NCI-H1092 (cell line): ENCODE measurements at places on chromosomes 2 and 18.

DNA sequence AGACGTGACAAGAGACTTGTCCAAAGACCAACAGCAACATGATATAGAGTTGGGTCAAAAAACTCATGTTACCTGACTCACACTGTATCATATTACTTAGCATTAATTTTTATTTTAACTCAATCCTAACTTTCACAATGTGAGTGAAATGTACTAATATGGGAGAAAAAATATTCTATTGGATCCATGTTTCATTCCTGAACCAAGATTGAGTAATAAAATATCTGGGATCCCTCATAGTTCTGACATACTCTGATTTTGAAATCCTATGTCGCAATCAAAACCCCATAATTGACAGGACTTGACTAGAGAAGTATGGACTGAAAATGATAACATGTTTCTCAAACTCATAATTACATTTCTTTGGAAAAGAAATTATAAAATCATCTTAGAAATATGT, 190.4 kb downstream of the RIT2 start:
- no peak for DNase-seq

GRCh38 chr2:119981896-119982295, 31.0 kb upstream of the EPB41L5 start:
- DNase-seq: no peak

- DNase-seq: no peak
These were observed 326.6 kb upstream of the COL3A1 start for GRCh38 chr2:188647430-188648070.

GRCh38 chr2:62486439-62486765, 19.6 kb downstream of the TMEM17 start:
- no peak for DNase-seq

DNA sequence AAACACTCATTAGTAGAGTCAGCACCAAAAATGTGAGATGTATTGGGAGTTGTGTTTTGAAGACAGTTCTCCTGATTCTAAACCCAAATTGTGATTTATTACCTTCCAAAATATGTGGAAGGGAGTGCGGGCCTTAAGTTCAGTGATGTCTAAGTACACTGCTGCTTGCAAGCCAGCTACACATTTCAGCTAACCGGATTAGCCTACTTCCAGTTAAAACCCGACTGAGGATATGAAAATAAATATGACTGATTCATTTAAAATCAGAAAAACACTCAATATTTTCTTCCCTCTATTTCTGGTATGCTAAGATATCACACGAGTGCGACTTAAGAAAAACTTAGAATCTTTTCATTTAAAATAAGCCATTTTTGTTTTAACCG, 907 bp downstream of the FHL2 start:
- DNase-seq: no peak

GRCh38 chr2:67899187-67899586, 163.6 kb downstream of the C1D start:
- DNase-seq: no peak

- no peak for DNase-seq
These were observed 20.8 kb downstream of the TFCP2L1 start for GRCh38 chr2:121263996-121264715.

- DNase-seq: no peak
These were observed 357.9 kb downstream of the PLCL1 start for GRCh38 chr2:198162276-198162675.

DNA sequence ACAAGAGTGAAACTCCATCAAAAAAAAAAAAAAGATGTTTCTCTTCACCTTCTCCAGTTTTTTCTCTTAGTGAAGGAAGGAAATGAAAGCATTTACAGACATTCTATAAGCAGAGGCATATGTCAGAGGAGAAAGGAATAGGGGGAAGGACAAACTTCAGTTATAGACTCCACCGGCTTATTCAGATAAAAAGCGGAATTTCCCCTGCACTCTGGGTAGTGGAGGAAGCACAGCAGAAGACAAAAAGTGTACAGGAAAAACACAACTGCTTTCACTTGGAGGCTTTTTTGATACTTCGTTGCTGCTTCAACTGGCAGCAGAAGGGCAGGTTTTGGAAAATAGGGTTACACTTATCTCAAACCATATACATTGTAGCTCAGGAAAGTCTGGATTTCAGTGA, 3.2 kb upstream of the MGAT4A start:
- no peak for DNase-seq

DNA sequence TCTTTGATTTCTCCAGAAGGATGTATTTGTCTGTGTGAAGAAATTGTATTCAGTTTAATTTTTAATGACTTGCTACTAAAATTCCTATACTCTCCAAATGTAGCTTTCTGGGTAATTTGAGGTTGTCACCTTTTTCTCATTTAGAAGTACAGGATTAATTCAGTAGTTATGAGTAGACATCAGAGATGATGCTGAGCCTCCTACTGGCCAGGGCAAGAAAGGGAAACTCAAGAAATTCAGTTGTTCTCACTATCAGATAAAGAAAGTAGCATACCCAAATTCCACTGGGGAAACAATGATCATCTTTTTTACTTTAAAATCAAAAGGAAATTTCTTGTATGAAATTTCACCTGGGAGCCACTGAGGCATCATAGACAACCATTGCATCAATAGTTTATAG, 199.4 kb downstream of the SATB2 start:
- DNase-seq: no peak

DNA sequence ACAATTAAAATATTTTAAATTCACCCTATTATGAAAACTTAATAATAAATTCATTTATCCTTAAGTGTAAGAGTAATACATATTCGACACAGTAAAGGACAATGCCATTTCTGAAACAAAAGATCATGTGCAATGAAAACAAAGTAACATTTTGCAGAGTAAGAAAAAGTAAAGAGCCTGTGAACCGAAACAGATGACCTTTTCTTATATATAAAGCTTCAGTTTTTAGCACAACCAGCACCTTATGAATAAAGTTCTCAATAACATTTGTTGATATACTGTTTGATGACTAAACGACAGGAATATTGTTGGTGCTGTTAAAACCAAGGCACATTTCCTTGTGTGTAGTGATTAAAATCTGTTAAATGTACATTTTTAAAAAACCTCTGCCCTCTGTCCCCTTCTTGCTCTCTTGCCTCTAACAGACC, 1.5 kb downstream of the PELI1 start:
- DNase-seq: no peak

DNA sequence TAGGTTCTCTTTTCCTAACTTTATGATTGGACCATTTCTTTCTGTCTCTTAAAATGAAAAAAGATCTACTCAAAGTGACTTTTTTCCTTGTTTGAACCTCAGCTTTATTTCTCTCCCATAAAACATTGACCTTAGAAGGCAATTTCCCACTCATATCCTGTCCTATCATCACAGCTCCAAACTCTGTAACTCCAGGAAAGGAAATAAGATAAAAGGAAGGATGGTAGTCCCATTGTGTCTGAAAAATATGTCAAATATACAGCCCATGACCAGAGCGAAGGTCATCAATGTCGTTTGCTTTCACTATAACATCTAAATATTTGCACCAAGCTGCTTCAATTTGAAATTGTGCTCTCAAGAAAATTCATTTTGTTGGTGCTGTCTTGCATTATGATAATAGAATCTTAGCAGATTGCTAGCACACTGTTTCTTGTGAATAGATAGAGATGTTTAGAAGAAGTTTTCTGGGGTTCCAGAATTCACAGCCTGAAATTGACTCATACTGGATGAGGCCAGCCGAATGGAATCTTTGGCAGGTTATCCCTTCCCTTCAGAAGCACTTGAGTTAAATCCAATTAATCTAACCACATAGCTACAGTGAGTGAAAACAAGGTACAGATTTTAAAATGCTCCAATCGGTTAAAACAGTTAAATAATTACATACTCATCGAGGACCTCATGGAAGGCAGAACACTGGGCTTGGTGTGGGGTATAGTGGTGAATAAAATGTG, 95.1 kb downstream of the CRIM1 start:
- DNase-seq: no peak

- DNase-seq: no peak
These were observed 45.9 kb downstream of the RPIA start for GRCh38 chr2:88737385-88737784.

- no peak for DNase-seq
These were observed 8.9 kb downstream of the COL6A3 start for GRCh38 chr2:237405006-237405559.

DNA sequence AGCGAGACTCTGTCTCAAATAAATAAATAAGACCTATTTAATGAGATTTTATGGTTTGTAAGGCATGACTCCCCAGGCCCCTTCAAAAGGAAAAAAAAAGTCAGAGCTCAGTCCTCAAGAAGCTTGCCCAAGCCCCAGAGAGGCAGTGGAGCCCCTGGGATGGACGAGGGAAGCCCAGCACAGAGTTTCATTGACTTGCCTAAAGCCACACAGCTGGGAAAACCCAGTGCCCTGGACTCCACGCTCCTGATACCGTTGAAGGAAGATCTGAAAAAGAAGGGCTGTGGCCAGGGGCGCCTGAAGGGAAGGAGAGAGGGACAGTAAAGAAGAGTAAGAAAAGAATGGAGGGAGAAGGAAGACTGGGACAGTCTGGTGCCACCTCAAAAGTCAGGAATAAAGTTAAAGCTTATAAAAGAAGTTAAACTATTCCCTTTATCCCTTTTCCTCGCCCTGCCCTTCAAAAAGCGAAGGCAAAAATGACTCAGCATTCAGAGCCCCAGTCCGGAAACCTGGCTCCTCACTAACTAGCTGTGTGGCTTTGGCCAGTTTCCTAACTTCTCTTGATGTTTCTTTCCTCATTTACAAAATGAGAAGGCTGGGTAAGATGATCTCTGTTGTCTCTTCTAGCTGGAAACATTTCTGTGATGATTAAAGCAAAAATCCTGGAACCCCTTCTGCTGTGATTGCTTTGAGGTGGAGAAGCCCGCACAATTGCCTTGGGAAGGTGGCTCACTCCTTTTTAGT, 46.7 kb downstream of the LYPD1 start:
- no peak for DNase-seq

- no peak for DNase-seq
These were observed 49.0 kb upstream of the MAP4K3 start for GRCh38 chr2:39486071-39486470.

- no peak for DNase-seq
These were observed 278.9 kb downstream of the PRKCE start for GRCh38 chr2:45930396-45930792.

DNA sequence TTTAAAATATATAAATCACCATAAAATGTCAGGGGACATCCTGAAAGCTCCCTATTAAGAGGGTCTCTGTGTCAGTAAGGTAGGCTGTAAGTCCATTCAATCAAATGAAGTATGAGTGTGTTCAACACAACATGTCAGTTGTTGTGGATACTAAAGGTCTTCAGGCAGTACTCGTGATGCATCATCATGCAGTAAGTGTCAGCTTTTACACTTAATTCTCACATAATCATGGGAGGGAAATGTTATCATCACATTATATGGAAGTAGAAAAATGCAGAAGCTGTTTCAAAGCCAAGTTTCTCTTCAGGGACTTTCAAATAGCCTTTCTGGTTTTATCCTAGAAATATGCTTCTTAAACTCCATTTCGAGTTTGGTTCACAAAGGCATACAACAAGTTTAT, 477.1 kb upstream of the ID2 start:
- no peak for DNase-seq

DNA sequence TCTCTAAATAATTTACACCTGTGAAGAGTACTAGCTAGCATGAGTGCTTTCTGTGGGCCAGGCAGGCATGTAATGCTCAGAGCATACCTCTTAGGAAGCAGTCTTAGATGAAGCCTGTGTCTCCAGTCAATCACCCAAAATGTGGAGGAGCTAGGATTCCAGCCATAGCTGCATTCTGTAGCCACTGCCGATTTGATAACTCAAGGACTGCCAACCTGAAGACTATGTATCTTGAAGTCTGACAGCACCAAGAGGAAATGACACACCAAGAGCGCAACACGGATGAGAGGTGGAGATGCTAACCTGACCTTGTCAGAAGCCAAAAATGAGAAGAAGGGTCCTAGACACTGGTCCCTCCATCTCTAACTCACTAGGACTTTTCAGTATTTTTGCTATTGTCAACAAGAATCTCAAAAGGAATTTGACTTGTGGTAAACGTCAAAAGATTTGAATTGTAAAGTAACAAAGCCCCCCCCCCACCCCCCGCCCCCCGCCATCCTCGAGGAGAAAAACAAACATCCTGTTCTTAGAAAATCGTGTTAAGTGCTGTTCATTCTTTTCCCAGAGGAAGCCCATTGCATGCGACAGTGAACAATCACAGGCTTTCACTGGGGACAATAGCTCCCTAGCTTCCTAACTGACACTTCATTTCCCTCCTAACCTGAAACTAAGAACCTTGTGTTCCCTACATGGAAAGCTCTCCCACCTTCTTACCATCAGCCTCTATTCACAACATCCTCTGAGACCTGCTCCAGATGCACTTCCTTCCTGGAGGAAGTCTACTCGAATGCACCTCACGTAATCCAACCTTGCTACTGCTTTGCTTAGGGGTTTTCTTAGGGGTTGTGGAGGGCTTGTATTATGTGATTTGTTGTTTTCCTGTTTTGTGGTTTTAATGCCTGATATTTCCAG, 14.7 kb downstream of the CDC42EP3 start:
- no peak for DNase-seq

GRCh38 chr2:46333912-46334311, 36.7 kb downstream of the EPAS1 start:
- DNase-seq: no peak

- no peak for DNase-seq
These were observed 358.3 kb downstream of the ZNF521 start for GRCh38 chr18:24993628-24994027.

DNA sequence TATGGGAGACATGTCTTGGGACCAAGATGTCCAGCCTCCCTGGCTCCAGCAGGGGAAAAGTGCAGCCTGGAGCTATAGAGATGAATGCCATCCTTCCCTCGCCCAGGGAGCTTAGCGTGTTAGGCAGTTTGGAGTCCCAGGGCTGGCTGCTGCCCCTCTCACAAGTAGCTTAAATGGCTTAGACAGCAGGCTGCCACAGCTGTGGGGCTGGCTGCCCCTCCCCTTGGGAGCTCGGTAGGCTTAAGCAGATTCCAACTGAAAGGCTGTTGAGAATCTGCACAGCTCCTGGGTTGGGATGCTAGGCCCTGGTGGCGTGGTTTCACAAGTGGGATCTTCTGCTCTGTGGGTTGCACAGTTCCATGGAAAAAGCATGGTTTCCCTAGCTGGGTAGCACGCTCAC, 940.5 kb upstream of the DDX18 start:
- no peak for DNase-seq

GRCh38 chr2:25424426-25425028, 82.8 kb upstream of the DNMT3A start:
- DNase-seq: no peak

DNA sequence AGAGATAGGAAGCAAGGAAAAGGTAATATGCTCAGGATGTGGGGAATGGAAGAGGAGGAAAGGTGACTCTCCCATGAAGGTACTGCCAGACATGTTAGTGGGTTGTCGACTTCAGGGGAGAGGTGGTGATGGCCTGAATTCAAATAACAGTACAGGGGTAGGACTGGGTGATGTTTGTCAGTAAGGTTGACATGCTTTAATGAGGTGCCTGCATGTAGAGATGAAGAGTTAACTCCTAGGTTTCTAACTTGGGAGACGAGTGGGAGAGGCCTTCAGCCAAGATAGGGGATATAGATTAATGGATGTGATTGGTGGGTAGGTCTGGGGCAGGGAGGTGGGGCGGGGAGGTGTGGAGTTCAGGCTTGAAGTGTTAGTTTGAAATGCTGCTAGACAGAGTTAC, 2.6 kb downstream of the NAPG start:
- DNase-seq: no peak

- no peak for DNase-seq
These were observed 4.7 kb upstream of the CFAP65 start for GRCh38 chr2:219045937-219046550.
